ENCODE measurements at places on chromosomes 6 and 20.

- no peak for DNase-seq
Measured at GRCh38 chr20:58987790-58988564, 6.9 kb downstream of the NELFCD start.

- DNase-seq: no peak
Measured at GRCh38 chr6:127243501-127243900, 23.2 kb upstream of the RNF146 start.

GRCh38 chr6:3748208-3749066, 3.1 kb downstream of the PXDC1 start:
- no peak for DNase-seq

DNA sequence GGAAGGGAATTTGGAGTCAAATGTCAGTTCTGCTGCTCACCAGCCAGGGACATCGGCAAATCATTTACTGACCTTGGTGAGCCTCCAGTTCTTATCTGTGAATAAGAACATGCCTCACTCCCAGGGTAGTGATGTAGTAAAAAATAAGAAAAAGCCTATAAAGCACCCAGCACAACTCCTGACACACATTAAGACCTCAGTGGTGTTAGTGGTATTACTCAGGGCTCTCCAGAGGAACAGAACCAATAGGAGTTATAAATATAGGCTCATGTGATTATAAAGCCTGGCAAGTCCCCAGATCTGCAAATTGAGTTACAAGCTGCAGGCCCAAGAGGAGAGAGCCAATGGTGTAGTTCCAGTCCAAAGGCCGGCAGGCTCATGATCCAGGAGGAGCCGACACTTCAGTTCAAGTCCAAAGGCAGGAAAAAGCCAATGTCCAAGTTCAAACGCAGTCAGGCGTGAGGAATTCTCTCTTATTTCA, 71.3 kb upstream of the EYA2 start:
- no peak for DNase-seq

DNA sequence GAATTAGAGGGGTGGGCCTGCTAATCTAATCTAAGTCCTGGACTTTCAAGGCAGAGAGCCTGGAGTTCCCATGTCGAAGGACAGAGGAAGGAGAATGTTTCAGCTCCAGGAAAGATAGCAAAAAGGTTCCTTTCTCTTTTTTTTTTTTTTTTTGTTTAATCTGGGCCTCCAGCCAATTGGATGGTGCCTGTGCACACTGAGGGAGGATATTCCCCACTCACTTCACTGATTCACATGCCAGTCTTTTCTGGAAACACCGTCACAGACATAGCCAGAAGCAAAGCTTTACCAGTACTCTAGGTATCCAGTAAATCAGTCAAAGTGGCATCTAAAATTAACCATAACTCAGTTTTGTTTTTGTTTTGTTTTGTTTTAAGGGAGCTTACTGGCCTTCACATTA, 721.1 kb downstream of the TENT5A start:
- DNase-seq: no peak

DNA sequence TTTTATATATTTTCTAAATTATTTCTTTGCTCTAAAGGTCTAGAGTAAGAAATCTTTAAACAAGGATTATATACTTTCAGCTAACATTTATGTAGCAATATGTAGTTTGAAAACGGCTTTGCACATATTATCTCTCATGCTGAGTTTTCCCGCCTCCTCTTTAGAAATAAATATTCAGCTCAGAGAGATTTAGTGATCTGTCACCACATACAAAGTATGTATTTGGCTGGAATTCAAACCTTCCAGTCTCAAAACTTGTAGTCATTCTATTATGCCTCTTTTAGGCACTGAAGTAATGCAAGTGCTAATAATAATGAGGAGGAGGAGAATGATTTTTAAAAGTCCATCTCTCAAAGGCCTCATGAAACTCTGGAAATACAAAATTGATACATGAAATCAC, 525.0 kb downstream of the GRIK2 start:
- DNase-seq: no peak

Measured in activated CD4-positive, alpha-beta T cell treated with anti-CD3 and anti-CD28 coated beads for 1 hour (primary cell).